ENCODE measurements at places on chromosomes 12 and 14.

GRCh38 chr14:101199028-101199770 lies 295.7 kb upstream of the RTL1 start:
- DNase-seq: no peak

DNA sequence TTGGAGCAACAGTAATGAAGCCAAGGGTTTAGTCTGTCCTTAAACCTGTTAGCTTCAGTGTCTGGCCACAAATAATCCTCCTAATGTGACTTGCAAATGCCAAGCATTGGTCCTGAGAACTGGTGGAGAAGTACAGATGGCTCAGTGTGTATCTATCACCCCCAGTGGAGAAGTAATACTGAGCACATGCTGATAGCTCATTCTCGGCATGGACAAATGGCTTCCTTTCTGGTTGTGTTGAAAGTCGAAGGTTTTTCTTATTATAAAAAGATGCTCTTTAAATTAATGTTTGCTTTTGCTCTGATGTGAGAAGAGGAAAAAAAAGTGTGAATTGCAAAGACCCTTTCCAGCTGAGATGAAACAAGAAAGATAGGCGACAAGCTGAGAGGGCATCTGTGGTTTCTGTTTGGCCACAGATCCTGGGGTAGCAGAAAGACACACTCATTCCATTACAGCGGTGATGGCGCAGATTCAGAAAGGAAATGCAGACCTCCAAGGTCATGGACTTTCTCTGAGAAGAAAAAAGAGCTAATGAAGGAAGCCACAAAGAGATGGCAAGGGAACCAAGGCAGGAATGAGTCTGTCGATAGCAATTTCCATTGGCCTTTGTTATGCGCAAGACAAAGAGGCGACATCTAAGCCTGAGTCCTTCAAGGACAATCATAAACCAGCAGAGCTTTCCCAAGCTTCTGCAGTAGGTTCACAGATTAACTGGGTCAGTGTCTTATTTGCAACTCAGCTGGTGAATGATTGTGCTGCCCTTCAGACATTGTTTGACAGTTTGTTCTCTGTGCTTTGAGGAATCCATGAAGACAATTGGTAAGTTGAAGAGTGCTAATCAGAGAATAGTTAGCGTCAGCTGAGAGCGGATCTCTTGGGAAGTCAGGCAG lies 155.5 kb upstream of the RGS6 start:
- no peak for DNase-seq

DNA sequence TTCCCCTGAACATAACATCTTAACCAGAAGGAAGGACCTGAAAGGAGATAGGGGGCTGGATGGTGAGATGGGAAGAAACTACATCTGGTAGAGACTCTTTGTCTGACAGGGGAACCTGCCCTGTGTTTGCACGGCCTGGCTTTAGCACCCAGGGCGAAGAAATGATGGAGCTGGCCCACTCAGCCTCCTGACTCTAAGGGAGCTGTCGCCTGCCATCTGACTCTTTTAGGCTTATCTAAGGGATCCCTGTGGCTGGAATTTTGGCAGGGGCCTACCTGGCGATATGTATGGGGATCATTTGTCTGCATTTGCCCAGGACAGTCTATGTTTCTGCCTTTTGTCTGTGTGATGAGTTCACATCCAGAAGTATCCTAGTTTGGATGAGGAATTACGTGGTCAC lies 15.6 kb upstream of the CACNA2D4 start:
- DNase-seq: no peak

DNA sequence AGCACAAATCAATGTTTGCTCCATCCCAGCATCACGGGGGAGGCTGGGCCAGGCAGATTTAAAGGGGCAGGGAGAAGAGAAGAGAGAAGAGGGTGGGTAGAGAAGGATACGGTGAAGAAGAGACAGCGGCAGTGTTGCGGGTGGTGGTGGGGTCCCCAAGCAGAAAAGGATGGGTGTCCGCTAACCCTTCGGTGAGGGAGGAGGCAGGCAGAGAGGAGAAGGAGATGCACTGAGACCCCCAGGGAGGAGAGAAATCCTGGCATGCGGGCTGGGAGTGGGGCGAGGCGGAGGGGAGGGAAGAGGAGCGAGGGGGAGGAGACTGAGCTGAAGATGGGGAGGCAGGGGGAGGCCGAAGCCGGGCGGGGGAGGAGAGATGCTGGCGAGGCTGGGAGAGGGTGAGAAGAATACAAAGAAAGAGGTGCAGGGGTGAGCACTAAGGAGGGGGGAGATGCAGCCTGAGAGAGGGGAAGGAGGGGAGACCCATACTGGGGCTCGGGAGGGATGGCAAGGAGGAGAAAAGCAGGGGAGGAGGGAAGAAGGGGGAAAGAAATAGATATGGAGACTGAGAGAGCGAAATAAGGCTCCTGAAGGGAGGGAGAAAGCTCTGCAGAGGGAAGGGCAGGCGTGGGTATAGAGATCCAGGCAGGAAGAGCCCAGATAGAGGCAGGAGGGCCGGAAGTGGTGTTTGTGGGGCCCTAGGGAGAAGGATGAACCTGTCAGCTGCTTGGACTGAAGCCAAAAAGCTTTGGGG lies at the start of gene JPH4:
TSS of gene JPH4 (minus strand) at position 231 of the 751 bp plus-strand sequence. CDS start 1,337 bp downstream, outside the sequence.
- no peak for DNase-seq

DNA sequence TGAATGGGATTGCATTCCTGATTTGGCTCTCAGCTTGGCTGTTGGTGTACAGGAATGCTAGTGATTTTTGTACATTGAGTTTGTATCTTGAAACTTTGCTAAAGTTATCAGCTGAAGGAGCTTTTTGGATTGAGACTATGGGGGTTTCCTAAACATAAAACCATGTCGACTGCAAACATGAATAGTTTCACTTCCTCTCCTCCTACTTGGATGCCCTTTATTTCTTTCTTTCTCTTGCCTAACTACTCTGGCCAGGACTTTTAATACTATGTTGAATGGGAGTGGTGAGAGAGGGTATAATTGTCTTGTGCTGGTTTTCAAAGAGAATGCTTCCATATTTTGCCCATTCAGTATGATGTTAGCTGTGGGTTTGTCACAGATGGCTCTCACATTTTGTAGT lies 141.5 kb downstream of the CEP83 start:
- no peak for DNase-seq

DNA sequence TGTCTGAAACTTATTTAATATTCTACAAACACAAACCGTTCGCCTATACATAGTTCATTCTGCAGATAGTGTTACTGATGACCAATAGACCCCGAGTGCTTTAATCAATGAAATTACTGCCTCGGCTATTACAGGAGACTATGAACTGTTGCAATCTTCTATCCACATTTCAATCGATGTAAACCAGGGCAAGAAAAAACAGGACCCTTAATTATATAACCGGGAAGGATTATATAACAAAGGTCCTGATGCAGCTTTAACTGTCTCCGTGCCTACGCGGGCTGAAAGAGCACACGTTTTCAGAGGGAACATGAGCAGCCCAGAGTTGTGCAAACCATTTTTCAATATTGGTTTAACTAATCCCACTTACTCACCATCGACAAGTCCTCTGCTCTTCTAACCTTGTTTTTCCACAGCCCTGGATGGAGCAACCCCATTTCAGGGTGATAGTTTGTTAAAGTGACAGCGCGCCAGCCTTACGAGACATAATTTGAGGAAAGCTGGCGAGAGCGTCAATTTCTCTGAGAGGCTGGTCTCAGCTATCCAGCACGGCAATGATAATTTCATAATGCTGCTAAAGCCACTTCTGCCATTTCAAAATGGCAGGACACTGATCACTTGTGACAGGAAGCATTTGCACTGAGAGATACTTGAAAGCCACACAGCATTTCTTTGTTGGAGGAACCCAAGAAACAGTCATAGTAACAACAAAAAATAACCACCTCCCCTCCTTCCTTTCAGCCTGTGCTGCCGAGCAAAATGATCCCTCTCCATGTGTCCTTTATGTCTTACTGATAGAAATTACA lies 184.6 kb downstream of the FOXN3 start:
- DNase-seq: no peak

- DNase-seq: no peak
Observed at GRCh38 chr12:113158439-113159203, 9.1 kb downstream of the CFAP73 start.

DNA sequence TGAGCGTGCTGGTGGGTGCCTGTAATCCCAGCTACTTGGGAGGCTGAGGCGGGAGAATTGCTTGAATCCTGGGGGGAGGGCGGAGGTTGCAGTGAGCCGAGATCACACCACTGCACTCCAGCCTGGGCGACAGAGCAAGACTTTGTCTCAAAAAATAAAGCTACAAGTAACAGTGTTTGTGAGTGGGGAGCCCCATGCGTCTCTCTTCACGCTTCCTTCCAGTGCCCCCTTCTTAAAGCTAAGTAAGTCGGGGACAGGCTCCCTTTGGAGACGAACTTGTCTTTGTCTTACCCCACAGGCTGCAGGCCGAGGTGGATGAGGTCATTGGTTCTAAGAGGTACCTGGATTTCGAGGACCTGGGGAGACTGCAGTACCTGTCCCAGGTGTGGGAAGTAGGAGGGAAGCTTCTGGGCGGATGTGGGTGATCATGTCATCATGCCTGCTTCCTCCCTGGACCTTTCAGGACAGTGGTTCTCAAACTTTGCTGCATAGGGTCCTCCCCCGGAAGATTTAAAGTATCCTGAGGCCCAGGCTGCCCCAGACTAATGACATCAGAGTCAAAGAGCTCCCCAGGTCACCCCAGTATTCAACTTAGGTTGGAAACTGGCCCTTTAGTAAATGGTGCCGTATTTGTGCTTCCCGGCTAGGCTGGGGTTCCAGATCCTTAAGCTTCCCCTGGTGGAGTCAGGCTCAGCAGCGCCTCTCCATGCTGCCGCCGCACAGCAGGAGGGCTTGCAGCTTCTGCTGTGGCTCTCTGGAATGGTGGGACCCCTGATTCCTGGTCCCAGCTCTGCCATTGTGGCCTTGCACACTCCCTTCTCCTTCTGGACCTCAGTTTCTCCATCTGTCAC lies 37.1 kb downstream of the CYP46A1 start:
- DNase-seq: no peak

- DNase-seq: no peak
Observed at GRCh38 chr12:60842181-60842580, 1246.4 kb downstream of the SLC16A7 start.

GRCh38 chr14:96729889-96730288 lies 67.3 kb upstream of the VRK1 start:
- DNase-seq: no peak

DNA sequence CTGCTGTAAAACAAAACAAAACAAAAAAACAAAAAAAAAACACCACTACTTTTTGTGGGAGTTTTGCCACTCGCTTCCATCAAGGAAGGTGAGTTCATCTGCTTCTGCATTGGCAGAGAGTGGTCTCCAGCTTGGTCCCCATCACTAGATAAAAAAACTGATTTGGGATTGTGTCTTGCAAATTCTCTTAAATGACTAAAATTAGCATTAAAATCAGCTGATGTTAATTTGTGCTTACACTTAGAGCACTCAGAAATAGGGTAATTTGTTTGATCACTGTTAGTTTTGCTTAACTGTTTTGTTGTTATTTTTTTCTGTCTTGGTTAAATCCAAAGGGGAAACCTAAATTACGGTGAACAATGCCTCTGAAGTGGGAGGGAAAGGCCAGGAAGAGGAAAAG lies 1048.0 kb downstream of the LRFN5 start:
- no peak for DNase-seq

DNA sequence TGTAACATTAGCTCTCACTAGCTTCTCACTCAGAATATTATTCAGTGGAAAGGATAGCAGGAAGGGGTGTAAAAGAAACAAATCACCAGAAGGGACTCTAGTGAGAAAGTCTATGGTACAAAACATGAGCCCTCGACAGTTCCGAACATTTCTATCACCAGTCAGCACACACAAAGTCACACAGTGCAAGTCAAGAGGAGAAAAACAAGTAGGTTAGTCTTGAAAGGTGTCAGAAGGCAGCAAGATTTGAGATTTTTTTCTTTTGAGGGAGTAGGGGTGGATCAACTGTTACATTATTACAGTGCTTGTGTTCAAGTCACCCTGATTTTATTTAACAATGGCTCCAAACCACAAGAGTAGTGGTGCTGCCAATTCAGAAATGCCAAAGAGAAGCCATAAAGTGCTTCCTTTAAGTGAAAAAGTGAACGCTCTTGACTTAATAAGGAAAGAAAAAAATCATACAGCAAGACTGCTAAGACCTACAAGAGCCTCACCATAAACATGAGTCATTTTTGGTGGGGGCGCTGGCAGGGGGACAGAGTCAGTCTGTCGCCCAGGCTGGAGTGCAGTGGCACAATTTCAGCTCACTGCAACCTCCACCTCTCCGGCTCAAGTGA lies 42.3 kb downstream of the GNS start:
- no peak for DNase-seq

DNA sequence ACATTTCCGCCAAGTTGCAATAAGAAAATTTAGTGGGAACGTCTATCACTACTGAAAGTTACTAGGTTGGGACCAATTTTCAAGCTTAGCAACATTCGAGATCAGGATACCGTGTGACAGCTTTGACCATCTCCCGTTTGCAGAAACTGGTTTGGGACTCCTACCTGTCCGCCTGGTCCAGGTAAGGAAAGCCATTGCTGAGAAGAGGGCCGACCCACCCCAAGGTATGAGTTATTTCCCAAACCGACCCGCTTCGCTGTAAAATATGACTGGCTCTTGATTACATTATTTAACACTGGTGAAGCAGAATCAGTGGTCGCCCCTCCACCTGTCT lies 271 bp downstream of the DNAI7 start:
- DNase-seq: no peak

GRCh38 chr12:132326646-132327045 lies 2.7 kb downstream of the GALNT9 start:
- DNase-seq: no peak

DNA sequence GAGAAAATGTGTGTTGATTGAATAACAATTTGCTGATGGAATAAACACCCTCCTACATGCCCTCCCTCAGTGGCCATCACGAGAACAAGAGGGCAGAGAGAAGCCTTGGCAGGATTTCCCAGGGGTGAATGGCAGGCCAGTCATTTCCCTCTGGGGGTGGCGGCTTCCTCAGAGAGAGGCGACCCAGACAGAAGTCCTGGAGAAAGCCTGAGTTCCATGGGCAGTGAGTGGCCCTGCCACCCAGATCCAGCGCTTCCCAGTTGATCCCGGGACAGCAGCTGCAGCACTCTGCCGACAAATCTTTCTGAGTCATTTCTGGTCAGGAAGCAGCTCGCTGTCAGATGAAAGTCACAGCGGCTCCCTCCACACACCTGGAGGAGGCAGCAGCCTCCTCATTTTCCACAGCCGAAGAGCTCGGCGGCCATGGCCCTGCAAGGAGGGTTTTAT lies 123.0 kb downstream of the SCARB1 start:
- no peak for DNase-seq

DNA sequence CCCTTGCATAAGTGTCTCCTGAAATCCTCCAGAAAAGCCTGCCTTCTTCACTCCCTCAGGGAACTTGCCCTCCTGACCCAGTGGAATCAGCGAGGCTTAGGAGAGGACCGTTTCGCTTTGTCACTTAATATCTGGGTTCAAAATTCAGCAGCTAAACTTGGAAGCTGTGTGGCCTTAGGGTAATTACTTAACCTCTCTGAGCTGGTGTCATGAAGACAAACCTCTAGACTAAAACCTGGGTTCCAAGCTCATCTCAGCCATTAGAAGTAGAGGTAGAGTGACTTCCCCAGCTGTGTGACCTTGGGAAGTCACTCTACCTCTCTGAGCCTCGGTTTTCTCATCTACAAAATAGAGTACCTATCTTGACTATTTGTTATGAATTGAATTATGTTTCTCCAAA lies 18.3 kb upstream of the RBM19 start:
- no peak for DNase-seq

- DNase-seq: no peak
Observed at GRCh38 chr14:50859296-50859624, 12.6 kb upstream of the ABHD12B start.

GRCh38 chr12:95216711-95217376 lies 423 bp downstream of the FGD6 start:
- no peak for DNase-seq

GRCh38 chr14:73744874-73745529 lies 30.8 kb upstream of the PNMA1 start:
- no peak for DNase-seq
